ENCODE measurements at places on chromosomes 1 and 21.
A peak's percentile ranks its signal among the peaks of the same experiment; 100 is the strongest.

GRCh38 chr1:207312604-207312920 lies 8.9 kb upstream of the CD55 start:
- DNase-seq, result no peak

- no peak for DNase-seq
These were observed 64.8 kb downstream of the ABCA4 start for GRCh38 chr1:94056171-94056570.

DNA sequence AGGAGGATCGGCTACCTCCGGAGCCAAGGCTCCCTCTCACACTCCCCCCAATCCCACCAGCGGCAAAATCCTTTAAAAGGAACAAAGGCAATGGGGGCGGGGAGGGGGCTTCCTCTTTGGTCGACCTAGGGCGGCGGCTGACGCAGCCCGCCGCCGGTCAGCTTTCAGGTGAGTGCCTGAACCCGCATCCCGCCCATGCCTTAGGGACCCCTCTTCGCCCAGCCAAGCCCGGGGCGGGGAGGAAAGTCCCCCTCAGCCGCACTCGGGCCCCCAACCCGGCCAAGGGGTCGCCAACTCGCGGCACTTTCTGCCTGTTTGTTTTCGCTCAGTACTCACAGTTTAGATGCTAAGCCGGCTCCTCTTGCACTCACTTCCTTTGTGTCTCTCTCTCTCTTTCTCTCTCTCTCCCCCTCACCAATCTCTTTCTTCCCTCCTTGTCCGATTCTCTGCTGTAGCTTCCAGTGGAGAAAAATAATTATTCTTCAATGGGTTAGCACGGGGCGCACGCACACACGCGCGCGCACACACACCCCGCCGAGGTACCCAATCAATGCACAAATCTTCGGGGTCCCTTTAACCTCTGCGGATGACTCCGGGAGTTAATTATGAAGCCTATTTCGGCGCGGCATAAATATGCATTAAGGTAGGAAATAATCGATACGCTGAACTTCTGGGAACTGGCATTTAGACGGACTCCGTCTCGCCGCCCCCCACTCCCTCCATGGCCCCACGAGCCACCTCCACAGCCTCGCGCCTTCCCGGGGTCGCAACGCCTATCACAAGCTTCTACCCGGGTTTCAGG lies at the start of gene BLACAT1:
Gene BLACAT1, minus strand, starts transcription at position 465 of the 802 bp plus-strand sequence.
- DNase-seq, result no peak

GRCh38 chr1:90708236-90708786 lies 8.8 kb downstream of the BARHL2 start:
- DNase-seq, result no peak

GRCh38 chr1:70714149-70714548 lies 303.1 kb downstream of the CTH start:
- no peak for DNase-seq

DNA sequence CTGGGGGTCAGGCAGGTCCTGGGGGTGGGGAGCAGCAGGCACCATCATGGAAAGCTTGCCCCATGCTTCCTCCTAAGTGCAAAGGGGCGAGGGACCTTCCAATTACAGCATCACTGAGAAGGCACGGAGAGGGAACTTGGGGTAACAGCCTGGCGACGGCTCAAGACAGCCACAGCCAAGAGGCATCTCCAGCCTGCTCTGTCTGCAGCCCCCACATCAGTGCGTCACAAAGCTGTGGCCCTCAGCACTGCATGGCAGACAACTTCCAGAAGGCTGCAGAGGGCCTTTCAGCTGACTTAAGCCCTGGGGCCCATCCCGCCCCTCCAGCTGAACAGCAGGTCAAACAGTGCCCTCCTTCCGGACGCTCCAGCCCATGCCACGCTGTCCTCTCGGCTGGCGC lies 13.2 kb upstream of the GPR153 start:
- DNase-seq, result no peak

DNA sequence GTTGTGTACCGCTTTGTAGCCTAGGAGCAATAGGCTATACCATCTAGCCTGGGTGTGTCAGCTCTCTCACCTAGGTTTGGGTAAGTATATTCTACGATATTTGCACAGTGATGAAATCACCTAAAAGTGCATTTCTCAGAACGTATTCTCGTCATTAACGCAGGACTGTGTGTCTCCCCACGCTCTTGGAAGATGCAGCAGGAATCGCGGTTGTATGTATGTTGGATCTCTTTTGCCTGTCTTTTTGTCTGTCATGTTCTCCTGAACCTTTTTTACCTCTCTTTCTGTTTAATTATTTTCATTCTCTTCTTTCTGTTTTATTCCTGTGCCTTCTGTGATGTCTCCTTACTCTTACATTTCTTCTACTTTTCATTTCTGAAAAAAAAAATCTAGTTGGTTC lies 140.5 kb upstream of the COL6A1 start:
- DNase-seq, result no peak

DNA sequence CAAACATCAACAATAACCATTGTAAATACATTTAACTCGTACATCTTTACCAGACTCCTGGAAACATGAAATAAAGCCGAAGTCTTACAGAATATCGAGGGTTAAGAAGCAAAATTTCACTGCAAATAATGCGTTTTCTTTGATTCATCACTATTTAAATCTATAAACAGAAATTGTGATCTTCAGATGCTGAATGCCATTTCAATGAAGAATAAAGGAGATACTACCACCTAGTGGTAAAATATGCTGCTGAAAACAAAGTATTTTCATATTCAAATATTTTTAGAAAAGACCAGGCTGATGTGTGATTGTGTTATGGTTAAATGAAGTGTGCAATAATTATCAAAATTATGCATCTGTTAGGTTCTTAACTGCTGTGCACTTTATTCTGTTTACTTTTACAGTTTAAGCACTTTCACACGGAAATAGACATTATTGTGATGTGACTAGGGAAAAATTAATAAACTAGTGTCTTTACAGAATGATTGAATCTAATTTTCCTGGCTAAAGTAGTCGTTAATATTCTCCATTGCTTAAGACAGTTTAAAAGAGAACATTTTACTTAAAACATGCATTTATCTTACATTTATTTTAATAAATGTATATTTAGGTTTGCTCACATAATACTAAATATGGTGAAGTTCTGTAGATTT lies 1093.1 kb downstream of the MRPL39 start:
- peak; percentile 2 for DNase-seq

GRCh38 chr1:101509370-101509769 lies 272.6 kb downstream of the S1PR1 start:
- DNase-seq, result no peak

DNA sequence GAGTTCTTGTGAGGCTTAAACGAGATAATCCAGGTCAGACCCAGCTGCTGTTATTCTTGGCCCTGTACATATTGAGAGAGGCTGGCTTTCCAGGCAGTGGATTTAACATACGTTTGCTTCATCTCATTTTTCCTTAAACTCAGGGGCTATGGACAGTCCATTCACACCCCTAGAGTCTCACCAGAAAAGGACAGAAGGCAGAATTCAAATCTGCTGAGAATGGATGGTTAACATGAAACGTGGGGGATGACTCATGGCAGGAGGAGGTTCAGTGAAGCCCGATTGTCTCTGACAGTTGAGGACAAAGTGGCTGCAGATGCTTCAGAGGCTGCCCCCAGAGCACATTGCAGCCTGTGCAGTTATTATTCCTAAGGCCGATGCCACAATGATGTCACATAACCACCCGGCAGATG lies 39.5 kb downstream of the TGFB2 start:
- DNase-seq, result no peak

GRCh38 chr1:36884801-36885200 lies 149.5 kb downstream of the GRIK3 start:
- DNase-seq, result no peak

Measured in CD4-positive, alpha-beta T cell treated with Interleukin-12 subunit alpha and Interleukin-12 subunit beta, for 1 hour (primary cell).